ENCODE measurements at places on chromosomes 12 and 14.

- no peak for DNase-seq
These were observed 29.8 kb downstream of the FIGNL2 start for GRCh38 chr12:51818566-51819300.

DNA sequence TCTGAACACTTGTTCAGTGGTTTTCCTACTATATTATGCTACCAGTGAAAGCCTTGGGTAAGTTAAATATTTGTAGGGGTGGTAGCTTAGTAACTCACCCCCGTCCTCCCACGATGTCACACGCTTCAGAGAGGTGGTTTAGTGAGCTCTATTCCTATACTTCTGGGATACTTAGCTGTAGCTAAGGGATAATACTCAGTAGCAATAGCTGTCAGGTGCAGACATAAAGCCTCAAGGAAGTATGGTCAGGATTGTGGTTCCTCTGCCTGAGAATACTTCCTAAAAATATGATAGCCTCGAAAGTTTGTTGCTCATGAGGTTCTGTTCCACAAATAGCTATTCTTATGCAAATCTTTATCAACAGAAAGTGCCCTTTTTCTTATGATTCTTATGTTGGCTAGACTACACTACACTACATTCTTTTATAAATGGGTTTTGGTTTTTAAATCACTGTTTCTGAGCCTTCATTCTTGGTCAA, 11.9 kb downstream of the DLST start:
- DNase-seq: no peak

GRCh38 chr14:55340482-55340881, 69.3 kb downstream of the FBXO34 start:
- DNase-seq: no peak

DNA sequence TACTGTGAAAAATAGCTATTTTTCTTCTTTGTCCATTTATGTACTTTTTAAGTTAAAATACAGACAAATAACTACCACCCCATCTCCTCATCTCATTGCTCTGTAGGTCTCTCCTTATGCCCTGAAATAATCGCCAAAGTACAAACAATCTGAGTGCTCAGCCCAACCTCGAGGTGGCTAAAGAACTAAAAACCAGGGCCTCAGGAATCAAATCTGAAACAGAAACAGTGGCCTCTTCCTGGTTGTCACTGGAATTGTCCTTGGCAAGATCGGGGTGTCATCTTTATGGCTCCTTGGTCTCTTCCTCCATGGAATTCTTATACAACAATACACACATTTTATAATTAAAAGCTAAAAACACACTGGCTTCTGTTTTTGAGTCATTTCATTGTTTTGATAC, 182.4 kb downstream of the ASCL1 start:
- DNase-seq: no peak

DNA sequence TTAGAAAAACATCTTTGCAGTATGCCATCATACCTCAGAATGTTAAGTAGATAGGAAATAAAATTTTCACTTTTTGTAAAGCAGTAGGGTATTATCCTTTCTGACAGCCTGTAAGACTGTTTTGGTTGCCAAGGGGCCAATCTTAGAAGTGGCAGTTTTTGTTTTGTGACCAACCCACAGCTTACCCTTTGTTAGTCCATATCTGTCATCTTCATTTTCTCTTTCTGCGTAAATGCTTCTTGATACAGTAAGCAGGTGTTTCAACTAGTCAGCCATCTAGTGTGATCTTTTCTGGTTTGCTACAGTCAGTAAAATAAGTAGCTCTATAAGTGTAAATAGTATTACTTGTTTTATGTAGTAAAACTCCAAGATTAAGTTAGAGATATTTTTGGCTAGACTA, 8.8 kb downstream of the PPM1A start:
- no peak for DNase-seq

Data from hindlimb muscle (tissue), 1 donor.